Left kidney (tissue), 8 donors: ENCODE measurements at places on chromosomes 11 and 22.

GRCh38 chr22:19113429-19113828 lies 8.8 kb downstream of the DGCR2 start:
- no peak for DNase-seq

- DNase-seq: no peak
Measured at GRCh38 chr22:45692549-45692948, 20.9 kb downstream of the ATXN10 start.

DNA sequence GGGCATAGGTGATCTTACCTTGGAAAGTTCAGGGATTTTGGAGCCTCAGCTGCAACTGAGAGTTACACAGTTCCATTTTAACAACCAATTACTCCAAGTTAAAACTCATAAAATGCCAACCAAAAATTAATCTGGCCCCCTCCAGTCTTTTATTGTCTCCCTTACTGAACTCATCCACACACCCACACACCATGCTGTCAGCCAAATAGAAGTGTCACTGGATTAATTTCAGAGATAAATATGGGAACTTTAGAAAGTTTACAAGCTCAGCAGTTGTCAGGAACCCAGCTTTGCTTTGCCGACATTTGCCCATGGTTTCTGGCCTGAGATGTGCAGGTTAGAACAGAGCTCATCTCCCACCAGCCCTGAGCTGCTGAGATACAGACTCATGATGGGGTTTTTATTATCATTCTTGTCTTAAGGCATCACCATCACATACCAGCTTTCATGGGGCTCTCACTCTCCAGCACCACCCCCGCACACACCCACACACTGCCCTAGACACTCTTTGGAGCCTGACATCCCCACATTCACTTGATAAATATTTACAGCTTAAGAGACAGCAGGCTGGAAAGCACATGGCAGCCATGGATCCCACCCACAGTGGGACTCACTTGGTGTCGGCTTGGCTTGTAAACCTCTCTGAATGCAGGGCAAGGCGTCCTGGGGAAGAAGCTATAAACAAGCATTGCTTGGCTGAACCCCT lies 23.7 kb upstream of the CTR9 start:
- no peak for DNase-seq

GRCh38 chr22:19483481-19484244 lies 3.9 kb downstream of the CDC45 start:
- no peak for DNase-seq

GRCh38 chr11:4022669-4023068 lies 71.9 kb upstream of the RRM1 start:
- no peak for DNase-seq
